Epithelial cell of proximal tubule (primary cell): ENCODE measurements at places on chromosomes 13 and 19.

GRCh38 chr13:20132052-20132634 lies 28.7 kb downstream of the GJA3 start:
- no peak for DNase-seq

- no peak for DNase-seq
These were observed 855 bp downstream of the ATP12A start for GRCh38 chr13:24680921-24681604.

- DNase-seq: no peak
These were observed at the start of gene TLE2 for GRCh38 chr19:3029065-3029923. TLE2 (minus strand) TSS chr19:3029280; CDS start chr19:3028904, 376 bp downstream.

DNA sequence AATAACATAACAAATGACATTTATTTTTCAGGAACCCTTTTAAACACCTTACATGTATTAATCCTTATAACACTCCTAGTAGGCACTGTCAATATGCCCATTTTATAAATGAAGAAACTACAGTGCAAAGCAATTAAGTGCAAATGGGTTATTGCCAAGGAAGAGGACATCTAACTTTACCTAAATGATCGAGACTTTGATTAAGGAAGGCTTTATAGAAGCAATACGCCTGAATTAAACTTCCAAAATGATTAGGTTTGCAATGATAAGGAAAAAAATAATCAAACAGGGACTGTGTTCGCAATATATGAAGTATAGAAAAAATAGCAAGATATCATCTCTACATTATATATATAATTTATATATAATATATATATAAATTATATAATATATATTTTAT lies 613.7 kb upstream of the GPC6 start:
- DNase-seq: no peak

DNA sequence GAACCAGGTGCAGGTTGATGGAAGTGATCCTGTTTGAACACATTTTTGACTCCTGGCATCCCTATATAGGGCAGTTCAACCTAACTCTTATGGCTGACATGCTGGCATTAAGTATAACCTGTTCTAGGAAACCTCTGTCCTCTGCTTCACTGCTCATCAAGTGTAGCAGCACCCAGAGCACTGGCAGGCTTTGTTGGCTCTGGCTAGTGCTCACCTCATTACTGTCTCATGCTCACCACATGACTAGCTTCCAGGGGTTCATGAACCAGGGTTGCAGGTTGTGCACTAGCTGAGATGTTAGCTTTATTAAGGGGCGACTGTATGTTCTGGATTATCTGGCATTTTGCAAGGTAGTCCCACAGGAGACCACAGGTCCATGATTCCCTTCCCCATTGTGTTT lies 63.6 kb downstream of the B3GLCT start:
- no peak for DNase-seq
